Hypothalamus (tissue), 51 donors: ENCODE measurements at places on chromosomes 12 and 14.

DNA sequence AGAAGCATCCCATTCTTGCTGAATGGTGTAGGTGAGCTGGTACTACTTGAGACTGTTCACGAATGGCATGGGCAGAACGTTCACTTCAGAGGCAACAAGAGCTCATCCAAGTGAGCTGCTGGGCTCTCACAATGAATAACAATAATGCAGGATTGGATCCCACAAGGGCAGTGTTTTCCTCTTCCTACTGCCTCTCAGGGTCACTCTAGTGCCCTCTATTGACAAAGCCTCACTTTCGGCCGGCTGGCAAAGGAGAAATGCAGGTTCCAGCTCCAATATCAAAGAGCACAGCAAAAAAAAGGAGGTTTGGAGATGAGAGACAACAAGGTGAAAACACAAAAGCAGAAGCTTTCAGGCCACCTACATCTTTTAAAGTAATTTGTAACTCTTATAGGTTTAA is 74.6 kb upstream of the MYF6 start:
- DNase-seq, result peak; percentile 13

- DNase-seq, result no peak
Observed at GRCh38 chr12:15629761-15630160, 159.4 kb downstream of the EPS8 start.

DNA sequence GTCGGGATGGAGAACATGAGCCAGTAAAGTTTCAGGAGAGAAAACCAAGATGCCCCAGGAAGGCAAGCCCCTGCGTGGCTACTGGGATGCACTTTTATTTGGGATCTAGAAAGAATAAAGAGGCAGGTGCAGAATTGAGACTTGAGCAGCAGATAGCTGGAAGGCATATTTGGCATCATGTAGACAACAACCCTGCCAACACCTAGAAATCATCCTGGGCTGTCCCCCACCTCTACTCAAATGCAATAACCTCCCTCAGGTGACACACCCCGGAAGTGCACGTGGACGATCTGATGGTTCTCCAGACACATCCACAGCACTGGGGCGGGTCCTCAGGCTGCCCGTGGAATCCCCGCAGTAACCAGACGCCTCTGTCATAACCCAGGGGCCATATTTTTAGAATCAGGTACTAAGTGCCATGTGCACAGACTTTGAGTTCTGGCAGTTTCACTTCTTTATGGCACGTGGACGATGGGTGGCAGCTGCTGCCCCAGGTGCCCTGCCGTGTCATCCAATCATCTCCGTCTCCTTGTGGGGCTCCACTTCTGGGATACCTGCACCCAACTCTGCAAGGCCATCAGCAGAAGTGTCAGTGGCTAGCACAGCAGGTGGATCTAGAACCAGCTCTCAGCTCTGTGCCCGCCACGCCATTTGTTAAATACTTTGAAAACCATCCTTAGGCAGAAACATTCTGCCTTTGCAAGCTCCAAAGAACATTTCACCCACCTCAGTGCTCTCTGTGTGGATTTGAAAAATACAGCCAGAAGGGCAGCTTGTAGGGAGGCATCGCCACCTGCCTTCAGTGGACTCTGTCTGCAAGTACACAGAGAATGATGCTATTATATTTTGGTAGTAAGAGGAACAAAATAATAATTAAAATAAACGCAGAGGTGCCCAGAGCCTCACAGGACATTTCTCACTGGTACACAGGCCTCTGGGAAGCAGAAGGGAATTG is 771.7 kb upstream of the TMEM132C start:
- DNase-seq, result no peak

DNA sequence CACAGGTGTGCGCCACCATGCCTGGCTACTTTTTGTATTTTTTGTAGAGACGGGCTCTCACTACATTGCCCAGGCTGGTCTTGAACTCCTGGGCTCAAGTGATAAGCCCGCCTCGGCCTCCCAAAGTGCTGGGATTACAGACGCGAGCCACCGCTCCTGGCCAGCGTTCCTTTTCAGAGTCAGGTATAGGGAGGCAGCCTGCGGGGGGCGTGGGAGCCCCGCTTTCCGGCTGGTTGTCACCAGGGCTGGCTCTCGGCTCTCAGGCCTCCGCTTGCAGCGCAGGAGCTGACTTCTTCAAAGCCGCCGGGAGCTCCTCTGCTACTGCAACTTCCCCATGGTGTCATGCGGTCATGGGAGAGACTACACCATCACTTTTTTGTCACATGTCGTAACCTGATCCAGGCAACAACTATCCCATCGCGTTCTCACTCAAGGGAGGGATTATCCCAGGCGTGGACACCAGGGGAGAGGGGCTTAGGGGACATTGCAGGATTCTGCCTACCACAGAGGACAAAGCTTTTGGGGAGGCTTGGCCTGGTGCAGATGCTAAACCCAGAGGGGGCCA is 129.4 kb downstream of the SCARB1 start:
- no peak for DNase-seq

GRCh38 chr14:50452979-50453705 is 56.5 kb upstream of the CDKL1 start:
- no peak for DNase-seq

GRCh38 chr14:23638414-23639047 is 2.4 kb downstream of the DHRS2 start:
- no peak for DNase-seq

- DNase-seq, result no peak
Observed at GRCh38 chr14:66498311-66498710, 9.6 kb upstream of the GPHN start.

DNA sequence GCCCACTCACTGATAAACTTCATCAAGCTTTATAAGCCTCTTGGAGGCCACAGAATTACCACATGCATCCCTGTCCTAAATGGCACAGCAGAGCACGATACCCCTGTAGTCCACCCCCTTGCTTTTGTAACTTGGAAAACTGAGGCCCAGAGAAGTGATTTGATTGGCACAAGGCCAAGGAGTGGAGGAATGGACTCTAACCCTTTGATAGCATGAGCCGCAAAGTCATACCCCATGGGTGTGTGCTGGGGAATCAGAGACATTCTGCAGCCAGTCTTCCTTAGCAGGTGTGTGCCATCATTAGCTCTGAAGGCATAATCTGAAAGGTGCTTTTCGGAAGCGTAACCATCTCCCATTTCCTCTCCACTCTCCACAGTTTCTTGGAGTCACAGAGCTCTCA is 28.5 kb upstream of the PWP1 start:
- DNase-seq, result no peak

DNA sequence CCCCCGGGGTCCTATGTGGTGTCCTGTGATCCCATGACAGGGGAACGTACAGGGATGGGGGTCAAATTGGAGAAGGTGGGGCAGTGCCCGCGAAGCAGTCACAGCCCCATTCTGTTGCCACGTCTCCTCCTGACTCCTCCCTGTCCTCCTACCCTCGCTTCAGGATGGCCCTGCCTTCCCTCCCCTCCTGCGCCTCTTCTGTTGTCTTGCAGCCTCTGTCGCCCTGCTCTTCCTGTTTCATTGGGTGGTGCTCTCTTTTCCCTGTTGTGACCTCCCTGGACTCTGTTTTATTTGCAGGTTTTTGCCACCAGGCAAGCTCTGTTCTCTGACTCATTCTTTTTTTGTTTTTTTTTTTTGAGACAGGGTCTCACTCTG is 18.7 kb downstream of the CABP1 start:
- no peak for DNase-seq

- DNase-seq, result no peak
Observed at GRCh38 chr14:29126361-29126760, 359.8 kb downstream of the FOXG1 start.

DNA sequence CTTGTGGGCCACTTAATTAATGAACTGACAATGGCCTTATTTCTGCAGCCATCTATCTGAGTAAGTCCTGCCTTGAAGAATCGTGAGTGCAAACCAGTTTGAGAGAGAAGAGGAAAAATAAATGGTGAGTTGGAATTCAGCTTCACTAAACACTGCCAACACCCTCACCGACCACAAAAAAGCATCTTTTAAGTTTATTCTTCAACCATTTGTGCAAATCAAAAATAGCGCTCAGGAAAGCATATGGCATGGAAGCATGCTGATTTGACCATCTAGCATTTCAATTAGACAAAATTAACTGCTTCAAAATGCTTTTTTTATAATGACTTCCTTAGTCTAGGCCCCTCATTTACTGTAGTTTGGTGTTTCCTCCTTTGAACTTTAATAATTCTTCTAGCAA is 294.0 kb downstream of the PPFIA2 start:
- no peak for DNase-seq

DNA sequence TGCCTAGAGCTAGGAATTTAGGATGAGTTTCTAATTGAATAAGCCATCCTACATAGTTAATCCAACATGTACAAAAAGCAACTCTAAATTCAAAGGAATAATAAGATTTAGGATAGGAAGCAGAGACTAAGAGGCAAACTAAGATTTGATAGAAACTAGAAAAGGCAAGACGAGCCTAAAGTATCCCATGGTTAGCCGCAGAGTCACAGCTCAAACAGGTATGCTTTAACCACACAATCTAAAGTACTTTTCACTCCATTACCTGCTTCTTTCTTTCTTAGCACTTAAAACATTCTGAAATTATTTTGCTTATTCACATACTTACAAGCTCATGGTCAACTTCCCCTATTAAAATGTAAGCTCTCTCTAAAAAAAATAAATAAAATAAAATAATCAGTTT is 51.8 kb downstream of the OTOGL start:
- DNase-seq, result no peak

DNA sequence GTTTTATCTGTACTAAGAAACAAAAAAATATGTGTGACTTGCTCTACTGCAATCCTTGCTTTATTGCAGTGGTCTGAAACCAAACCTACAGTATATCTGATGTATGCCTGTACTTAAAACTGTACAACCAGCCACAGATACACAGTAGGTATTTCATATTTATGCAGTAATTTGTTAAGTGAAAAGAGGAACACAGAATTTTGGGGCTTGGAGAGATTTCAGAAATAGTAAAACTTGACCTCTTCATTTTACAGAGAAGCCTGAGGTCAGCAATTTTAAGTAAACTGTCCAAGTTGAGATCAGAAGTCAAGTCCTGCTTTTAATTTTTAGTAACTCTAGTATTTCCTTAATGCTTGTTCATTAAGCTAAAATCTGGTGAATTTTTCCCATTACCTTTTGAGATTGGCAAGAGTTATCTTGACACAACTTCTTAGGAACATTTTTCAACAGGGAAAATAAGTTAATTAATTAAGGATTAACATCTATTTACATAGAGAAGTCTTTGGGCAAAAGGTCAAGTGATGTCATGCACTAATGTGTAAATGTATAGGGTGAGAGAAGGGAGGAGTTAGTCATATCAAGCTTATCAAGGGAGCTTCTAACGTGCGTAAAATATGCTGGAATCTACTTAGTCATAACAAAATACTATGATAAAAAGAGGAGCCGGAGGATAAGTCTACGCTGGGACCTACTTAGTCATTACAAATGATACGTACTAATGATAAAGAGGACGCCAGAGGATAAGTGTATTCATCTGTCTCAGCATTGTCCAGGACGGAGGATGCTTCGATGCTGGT is 66.0 kb upstream of the GTF2A1 start:
- no peak for DNase-seq

DNA sequence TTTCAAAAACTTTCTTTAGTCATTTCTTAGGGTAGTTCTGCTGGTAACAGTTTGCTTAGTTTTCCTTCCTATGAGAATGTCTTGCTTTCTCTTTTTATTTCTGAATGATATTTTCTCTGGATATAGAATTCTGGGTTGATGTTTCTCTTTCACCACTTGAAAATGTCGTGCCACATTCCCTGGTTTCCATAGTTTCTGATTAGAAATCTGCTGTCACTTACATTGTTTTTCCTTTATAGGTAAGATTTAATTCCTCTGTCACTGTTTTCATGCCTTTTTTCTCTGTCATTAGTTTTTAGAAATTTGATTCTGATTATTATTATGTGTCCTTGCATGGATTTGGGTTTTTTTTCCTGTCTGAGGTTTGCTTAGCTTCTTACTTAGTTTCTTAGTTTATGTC is 77.3 kb upstream of the PCNX4 start:
- no peak for DNase-seq
